ENCODE measurements at places on chromosomes 1 and 21.

DNA sequence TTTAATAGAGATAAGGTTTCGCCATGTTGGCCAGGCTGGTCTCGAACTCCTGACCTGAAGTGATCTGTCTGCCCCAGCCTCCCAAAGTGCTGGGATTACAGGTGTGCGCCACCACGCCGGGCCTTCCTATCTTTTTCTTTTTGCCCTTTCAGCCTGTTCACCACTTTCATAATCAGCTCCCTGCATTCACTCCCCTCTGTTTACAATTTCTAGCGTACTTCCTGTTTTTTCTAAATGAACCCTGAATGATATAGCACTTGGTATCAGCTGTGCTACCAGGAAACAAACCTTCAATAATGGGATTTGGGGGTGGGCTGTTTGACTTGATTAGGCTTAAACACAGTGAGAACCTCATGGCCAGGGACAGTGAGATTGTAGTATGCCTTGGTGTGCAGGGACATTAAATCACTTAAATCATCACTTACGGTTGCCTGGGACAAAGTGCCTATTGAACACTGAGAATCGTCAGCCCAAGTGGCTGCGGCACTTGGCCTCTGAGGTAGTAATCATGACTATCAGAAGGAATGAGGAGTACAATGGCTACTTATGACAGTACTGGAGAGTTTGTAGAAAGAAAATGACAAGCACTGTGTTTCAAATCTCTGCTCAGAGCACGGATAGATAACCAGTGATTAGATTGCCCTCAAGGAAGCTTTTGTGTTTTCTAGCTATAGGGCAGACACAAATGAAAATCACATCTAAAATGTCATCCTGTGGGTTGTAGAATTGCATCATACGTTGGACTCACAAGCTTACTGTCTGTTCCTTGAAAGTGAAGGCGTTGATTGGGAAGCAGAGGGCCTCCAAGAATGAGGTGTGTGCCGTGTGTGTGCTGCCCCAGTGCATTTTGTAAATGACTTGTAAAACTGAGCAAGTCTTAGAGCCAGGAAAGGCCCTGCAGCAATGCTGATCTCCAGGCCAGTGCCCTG, 661.8 kb downstream of the MATN1 start:
- DNase-seq, result no peak

GRCh38 chr1:183635099-183635605, 431 bp downstream of the ARPC5 start:
- no peak for DNase-seq

DNA sequence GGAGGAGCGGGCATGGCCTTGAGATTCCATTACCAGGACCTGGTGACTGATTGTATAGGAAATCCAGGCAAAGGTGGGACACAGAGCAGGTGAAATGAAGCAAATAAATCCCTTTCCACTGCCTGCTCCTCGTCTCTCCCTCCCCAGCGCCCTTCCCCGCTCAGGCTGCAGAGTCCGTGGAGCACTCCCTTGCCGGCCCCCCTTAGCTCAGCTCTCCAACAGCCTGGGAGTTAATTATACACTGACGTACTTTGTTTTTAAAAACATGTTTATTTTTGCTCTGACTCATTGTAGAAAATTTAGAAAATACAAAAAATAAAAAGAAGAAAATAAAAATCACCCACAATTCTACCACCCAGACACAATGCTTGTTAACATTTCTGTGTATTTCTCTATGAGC, 61.7 kb downstream of the LGR6 start:
- DNase-seq, result no peak

DNA sequence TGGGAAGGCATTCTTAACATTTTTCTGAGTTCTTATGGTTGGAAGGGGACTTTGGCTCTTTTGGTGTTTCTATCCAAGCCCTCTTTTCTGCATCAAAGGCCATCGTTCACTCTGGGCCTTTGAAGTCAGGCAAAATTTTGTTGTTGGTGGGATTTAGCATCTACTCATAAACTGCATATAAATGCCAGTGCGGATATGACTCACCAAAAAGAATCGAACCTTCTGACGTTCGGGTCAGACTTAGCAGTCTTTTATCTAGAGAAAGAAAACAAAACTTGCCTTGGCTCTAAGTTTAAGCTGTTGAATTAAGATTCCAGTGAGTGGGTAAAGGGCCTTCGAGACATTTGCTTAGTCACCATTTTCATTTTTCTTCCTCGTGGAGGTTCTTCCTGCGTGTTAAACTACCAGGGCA, 51.4 kb downstream of the EVA1C start:
- DNase-seq, result no peak

DNA sequence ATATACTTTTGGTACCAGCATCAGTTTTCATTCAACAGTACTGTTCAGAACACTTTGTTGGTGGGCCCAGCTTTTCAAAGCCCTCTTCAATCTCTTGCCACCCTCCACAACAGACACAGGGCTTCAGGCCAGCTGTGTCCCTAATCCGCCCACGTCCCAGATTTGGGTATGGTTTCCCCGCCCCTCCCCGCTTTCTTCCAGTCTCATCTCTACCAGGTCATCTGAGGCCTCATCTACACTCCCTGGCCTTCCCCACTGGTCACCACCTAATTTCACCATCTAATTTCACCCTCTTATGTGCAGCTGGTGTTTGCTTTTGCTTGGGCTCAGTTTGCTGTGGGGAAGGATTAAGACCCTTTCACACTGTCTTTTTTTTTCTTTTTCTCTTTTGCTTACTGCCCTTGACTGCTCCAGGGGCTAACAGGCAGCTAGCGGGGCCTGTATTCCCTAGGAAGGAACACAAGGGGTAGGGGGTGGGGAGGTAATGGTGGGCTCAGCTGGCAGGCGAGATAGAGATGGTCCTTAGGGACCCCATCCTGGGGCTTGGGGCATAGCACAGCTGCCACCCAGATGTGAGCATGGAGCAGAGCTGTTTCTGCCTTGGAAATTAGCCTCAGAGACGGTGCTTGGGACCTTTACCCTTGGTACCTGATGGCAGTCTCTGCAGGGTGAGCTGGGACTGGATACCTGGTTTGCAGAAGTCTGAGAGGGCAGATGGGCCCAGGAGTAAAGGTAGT, 3.8 kb upstream of the EPB41 start:
- no peak for DNase-seq

GRCh38 chr21:33940881-33941245, 25.3 kb upstream of the ATP5PO start:
- DNase-seq, result no peak

- no peak for DNase-seq
These were observed 6.7 kb downstream of the ZNF496 start for GRCh38 chr1:247324923-247325322.

DNA sequence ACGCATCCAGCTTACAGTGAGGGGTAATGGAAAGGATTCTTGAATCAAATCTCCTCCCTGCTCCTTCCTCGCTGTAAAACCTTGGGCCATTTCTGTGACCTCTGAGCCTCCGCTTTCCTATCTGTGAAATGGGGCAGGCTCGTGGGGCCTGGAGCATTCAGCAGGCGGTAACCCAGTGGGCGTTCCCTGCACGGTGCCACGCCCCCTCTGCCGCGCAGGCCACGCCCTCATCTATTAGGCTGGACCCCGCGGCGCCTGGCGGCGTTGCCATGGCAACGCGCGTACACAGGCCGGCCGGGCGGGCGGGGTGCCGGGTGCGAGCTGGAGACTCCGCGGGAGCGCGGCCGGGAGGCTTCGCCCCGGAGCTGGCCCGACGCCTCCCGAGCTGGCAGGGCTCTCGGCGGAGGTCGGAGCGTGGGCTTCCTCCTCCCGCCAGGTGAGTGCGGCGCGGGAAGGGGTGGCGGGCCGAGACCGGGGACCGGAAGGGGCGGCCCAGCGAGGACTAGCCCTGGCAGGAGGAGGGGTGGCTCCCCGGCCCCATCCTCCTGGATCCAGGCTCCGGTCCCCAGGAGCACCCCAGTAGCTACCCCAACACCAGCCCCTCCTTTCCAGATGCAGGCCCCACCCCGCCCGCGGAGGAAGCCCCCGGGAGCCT, at the start of gene FHAD1:
FHAD1 (plus strand) TSS at position 264 of the 655 bp plus-strand sequence. CDS start 4,562 bp downstream, outside the sequence.
- DNase-seq, result peak; percentile 5

DNA sequence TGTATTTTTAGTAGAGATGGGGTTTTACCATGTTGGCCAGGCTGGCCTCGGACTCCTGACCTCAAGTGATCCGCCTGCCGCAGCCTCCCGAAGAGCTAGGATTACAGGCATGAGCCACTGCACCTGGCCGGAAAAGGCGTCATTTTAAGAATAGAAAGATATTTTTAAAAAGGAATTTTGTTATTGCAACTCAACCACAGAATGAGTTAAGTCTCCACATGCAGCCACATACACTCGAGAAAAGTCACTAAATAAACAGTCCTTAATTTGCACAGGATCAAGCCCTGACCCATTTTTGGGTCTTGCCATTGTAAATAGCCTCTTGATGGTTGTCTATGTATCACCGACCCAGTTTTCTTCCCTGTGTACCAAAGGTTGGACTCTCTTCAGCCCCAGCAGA, 85.5 kb downstream of the FBXO2 start:
- no peak for DNase-seq

GRCh38 chr1:24955161-24955560, 25.1 kb upstream of the RUNX3 start:
- no peak for DNase-seq

DNA sequence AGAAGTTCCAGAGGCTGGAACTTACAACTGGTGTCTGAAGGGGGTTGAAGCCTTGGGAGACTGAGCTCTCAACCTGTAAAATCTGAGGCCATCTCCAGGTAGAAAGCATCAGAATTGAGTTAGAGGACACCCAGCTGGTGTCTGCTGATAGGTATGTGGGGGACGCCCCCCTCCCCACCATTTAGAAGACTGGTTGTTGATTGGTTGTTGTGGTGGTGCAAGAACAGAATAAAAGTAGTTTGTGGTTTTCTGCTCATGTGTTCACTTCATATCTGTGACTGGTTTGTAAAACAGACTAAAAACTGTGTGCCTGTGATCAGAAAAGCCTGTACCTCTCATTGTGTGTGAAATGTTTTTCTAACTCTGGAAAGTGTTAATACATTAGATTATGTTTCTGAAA, 33.2 kb upstream of the PDE4B start:
- no peak for DNase-seq

- DNase-seq, result no peak
These were observed 3.1 kb upstream of the WNT9A start for GRCh38 chr1:227950735-227951346.

DNA sequence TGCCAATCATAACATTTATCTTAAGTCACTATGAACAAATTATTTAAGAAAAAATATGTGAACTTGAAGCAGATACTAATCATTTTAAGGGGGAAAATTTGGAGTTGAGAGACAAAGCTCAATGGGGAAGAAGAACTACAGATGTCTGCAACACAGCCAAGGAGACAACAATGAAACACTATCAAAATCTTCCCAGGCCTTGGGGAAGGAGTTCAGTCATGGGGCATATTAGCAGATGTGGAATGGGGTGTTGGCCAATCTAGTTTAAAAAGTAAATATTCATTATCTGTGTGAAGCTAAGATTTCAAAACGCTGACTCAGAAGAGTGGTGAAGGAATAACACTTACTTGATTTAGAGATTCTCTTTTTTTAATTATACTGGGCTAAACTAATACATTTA, 671.6 kb upstream of the ZP4 start:
- no peak for DNase-seq

- no peak for DNase-seq
These were observed 18.7 kb downstream of the UBAP2L start for GRCh38 chr1:154239491-154239890.

DNA sequence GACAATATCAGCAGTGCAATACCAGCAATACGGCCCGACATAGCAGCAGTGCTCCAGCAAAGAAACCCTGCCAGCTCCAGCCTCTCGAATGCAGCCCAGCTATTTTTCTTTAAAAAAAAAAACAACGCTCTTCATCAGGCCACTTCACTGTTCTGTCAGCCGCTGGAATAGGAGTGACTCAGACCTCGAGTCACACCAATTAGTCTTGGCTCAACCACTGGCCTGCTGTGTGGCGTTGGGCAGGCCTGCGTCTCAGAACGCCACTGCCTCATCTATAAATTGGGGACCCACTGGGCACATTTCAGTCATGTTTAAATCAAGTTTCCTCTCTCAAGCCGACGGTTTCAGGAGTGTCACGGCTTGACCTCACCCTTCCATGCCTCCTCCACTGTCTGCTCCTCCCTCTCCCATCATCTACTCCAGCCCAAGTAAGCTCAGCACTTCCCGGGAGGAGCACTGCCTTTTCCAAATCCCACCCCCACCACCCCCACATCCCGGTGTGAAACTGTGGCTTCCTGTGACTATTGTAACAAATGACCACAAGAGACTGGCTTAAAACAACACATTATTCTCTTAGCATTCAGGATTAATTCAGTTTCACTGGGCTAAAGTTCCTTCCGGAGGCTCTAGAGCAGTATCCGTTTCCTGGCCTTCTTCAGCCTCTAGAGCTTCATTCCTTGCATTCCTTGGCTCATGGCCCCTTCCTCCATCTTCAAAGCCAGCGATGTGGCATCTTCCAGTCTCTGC, 71.9 kb upstream of the EFHD2 start:
- DNase-seq, result no peak

DNA sequence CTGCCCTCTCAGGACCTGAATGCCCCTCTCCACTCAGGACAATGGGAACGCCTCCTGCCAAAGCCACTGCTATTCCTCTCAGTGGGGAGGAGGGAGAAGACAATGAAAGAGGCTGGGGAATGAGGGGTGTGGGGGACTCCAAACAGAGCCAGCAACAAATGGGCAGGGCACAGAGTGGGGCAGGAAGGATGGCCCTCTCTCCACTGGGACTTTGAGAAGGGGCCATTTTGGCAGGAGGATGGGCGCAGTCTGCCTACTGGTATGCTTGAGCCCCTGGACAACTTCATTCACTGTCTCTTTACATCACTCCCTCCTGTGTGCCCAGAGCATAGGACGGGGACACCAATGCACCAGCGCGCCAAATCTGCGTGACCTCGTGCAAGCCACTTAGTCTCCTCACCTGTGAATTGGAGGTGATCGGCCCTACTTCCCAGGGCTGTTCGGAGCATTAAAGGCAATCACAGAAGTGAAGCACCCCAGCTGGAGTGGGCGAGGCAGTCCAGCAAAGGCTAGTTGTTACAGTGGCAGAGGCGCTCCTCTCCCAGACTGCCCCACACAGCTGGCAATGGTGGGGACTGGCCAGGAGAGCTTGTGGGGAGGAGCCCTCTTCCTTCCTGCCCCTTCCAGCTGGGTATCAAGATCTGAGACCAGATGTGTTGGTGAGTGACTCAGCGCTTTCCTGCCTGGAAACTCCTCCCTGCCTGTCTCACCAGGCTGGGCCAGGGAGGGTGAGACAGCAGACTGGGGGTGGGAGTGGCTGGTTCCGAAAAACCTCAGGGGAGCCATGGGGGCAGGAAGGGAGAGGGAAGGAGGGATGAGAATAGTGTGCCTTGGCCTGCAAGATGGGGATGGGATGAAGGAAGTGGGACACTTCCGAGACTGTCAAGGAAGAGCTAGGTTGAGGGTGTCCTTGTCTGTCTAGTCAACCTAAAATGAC, 22.4 kb upstream of the SYNC start:
- DNase-seq, result no peak

- DNase-seq, result no peak
These were observed 53.5 kb downstream of the SLC37A1 start for GRCh38 chr21:42567214-42567555.

- no peak for DNase-seq
These were observed 89.5 kb upstream of the CSF3R start for GRCh38 chr1:36572142-36572715.

- no peak for DNase-seq
These were observed 22.2 kb upstream of the RSPO1 start for GRCh38 chr1:37656881-37657280.

Data from NCI-H1694 (cell line).